ENCODE measurements at places on chromosomes 1 and 21.

DNA sequence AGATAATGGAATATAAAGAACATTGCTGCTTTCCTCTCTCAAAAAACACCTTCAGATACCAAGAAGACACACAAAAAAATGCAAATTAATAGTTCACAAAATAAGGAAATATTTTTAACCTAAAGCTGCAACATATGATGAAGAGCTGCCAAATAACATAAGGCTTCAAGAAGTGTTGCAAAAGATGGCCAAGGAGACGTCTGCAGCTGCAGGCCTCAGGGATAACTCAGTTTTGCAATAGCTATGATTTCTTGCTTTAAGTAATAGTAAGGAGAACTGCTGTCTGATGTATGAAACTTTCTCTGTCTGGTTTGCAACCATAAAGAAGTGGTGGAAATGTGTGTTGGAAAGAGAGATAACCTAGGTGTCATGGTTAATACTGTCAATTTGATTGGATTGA, 1237.5 kb downstream of the MRPL39 start:
- no peak for DNase-seq

DNA sequence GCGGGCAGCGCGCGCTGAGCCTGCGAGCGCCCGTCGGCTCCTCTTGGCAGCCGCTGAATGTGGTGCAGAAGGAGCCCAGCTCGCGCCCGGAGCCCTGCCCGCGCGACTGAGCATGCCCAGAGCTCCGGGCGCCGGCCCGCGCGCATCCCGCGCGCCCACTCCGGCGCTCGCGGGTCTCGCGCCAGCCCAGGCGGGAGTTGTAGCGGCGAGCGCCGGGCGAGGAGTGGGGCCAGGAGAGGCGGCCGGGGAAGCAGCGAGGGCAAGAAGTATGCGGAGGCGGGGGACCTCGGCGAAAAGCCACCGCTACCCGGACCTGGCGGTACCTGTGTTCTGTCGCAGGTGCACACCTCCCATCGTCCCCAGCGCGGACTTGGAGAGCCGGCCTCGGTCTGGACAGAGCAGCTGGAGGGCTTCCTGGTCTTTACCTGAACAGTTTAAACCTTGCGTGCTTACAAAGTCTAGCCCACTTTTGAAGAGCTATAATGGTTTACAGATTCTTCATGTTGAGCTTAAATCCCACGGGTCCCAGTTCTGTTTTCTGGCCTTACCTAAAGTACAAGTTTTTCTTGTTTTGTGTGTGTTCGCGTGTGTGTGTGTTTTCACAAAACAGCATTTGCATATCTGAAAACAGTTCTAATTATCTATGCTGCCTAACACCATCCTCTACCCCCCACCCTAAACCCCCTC, at the start of gene DDAH1:
Gene DDAH1, minus strand, starts transcription at position 61 of the 687 bp plus-strand sequence. CDS start 114 bp downstream, outside the sequence.
- DNase-seq, result no peak

- DNase-seq, result no peak
Measured at GRCh38 chr1:245172026-245172425, 17.2 kb downstream of the KIF26B start.

DNA sequence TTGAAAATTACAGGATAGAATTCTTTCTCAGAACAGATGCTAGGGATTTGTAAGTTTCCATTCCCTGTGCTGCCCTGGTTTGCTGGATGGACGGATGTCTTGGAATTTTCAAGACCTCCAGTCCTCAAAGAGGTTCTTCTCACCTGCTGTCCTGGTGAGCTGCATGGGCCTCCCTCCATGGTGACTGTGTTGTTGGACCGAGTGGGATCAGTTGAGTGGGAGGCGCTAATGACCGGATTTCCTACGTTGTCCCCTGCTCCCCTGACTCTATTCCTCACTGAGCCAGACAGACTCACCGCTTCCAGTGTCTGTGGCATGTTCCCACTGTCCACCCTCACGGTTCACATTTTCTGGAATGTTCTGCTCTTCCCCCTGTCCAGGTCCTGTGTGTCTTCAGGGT, 229.8 kb downstream of the CAMTA1 start:
- DNase-seq, result no peak

- no peak for DNase-seq
Measured at GRCh38 chr21:17435565-17436543, 77.0 kb upstream of the CXADR start.

DNA sequence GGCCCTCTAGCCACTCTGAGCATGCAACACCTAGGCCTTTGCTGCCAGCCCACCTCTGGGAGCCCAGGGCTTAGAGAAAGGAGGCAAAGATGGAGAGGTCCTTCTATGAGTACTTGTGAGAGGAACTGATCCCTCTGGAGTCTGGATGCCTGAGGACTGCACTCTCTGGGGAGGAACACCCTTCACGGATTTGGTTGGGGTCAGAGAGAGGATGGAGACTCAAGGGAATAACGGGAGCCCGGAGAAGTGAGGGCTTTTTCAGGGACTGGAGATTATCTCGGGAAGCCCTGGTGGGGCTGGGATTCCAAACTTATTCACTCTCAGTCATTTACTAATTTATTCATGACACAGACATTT, 413 bp upstream of the C1orf232 start:
- DNase-seq, result no peak

DNA sequence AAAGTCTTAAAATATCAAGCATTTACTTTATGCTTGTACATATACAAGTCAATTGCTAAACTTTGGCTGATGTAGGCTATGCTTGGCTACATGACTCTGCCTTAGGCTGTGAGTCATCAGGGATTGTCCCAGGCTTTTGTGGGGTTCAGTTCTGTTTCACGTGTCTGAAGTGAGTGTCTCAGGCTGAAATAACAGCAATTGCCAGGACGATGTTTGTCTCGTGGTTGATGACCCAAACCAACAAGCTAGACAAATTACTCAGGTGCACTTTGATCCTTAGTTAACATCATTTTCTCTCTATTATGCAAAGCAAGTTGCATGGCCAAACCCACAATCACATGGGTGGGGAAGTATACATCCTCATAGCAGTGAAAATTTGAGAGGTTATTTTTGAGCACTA, 410.1 kb downstream of the BRINP3 start:
- no peak for DNase-seq

- DNase-seq, result no peak
Measured at GRCh38 chr1:157505481-157506272, 46.6 kb downstream of the FCRL5 start.

DNA sequence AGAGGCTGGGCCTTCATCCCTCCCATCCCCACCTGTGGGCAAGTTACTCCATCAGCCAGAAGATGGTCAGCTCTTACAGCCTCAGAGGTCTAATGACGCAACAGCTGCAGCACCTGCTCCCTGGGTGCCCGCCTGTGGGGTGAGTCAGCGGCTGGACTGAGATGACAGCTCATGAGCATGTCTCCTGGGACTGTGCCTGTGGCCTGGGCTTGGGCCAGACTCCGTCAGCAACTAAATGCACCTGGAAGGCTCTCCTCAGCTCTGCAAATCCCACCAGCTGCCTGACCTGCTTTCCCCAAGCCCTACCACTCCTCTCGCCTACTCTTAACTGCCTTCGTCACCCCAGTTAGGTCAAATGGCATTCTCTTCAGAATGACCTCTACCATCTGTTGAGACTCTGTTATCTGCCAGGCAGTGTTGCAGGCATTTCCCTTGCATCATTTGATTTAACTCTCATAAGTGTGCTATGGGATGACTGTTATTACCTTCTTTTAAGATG, 47.7 kb downstream of the ETS2 start:
- DNase-seq, result no peak

GRCh38 chr1:167663002-167663772, 33.2 kb downstream of the RCSD1 start:
- DNase-seq, result no peak

DNA sequence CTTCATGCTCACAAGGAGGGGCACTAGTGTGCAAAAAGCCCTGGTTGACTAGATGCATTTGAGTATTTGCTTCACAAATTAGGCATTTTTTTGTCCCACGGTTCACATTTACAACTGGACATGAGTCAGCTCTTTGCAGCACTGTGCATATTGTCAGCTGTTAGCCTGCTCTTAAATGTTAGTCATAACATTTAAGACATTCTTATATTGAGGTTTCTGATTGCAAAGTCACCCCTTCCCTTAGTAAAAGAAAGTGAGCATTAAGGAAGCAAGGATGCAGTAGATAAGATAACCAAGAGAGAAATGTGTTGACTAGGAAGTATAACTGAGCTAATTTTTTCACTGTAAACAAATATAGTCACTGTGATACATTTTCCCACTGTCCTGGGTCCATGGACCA, 132.6 kb upstream of the CTTNBP2NL start:
- DNase-seq, result no peak

DNA sequence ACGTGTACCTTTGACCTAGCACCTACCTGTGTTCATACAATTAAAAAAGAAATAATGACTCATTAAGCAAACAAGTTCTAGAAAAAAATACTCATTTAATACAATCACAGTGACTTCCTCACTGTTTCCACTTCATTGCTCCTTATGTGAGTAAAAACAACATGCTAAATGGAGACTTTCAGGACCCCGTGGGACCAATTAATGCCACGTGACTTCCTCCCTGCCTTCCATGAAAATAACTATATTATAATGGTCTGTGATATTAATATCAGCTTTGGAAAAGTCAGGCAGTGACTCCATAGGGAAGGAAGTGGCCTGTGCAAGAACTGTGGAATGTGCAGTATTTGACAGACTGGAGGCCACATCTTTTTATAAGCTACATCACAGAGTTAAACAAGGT, 337.8 kb downstream of the HLX start:
- no peak for DNase-seq

- DNase-seq, result no peak
Measured at GRCh38 chr1:231040800-231041718, 1.0 kb upstream of the FAM89A start.

GRCh38 chr21:42614811-42615351, 38.5 kb upstream of the PDE9A start:
- no peak for DNase-seq

- no peak for DNase-seq
Measured at GRCh38 chr1:20184481-20184900, 1.4 kb upstream of the UBXN10 start.

DNA sequence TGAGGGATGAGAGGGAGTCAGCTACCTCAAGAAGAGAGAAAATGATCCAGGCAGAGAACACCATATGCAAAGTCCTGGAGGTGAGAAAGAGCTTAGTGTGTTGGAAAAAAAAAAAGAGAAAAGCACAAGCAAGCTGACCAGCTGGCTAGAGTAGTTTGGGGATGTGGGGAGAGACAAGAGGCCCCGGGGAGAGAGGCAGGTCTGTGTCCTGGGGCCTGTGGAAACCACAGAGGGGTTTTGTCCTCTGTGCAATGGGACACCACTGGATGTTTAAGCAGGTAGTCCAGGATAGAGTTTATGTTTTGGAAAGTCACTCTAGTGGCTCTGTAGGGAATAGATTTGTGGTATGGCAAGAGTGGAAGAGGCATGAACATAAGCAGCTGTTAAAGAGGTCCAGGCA, 14.4 kb upstream of the CHI3L1 start:
- no peak for DNase-seq

GRCh38 chr1:17598251-17598650, 58.8 kb downstream of the ARHGEF10L start:
- DNase-seq, result no peak

GRCh38 chr1:165129568-165130164, 226.8 kb downstream of the LMX1A start:
- DNase-seq, result no peak

- no peak for DNase-seq
Measured at GRCh38 chr1:167198518-167199133, 22.1 kb upstream of the POU2F1 start.

DNA sequence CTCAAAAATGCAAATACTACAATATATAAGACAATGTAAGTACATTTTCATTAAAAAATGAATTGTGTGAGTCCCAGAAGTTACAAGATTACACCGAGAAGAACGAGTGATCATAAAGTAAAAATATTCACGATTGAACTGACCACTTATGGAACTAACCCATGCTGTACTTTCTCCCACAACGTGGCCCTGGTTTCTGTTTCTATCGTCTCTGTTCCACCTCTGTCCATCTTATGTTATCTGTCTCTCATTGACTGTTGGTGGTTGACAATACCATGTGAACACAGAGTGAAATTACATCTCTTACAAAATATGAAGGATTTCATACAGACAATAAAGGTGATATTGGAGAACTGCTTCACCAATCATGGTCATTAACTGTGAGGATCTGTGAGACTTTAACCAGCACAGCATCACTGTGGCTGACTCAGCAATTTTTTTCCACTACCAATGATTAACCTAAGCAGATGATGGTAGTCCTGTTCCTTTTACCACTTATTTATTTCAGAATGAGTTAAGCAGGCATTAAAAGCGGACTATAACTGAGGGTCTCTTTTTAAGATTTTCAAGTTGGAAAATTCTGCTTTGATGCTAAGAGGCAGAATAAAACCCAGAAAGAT, 165.1 kb downstream of the TGFB2 start:
- DNase-seq, result no peak

DNA sequence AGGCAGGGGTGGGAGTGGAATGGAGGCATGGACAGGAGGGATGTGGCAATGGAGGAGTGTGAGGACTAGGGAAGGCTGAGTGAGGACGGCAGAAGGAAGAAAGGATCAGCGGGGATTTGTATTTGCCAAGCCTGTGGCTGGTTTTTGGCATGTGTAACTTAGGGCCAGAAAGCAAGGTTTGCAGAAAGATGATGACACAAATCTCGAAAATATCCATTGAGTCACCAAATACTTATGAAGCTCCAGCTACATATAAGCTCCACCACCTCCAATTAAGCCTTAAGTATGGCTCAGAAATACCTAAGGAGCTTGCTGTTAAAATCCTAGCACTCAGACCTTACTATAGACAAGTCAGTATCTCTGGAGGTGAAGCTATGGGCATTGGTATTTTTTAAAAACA, 90.1 kb downstream of the OMA1 start:
- no peak for DNase-seq

DNA sequence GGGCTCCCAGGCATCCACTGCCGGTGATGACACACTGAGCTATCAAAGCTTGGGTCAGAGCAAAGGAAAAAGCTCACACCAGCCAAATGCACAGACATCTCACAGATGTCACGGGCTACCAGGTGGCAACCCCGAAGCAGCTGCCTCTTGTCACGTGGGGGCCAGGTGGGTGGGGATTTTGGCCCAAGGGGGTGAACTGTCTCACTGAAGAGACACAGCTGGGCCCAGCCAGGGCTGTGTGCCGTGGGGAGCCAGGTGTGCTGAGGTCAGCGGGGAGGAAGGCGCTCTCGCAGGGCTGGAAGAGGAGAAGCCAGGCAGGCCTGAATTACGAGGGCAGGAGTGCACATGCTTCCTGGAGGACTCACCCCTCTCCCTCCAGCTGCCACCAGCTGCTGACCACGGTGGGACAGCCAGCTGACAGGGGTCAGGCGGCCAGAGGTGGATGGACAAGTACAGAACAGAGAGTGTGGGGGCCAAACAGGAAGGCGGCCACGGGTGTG, 32.4 kb downstream of the KCNN3 start:
- DNase-seq, result no peak

DNA sequence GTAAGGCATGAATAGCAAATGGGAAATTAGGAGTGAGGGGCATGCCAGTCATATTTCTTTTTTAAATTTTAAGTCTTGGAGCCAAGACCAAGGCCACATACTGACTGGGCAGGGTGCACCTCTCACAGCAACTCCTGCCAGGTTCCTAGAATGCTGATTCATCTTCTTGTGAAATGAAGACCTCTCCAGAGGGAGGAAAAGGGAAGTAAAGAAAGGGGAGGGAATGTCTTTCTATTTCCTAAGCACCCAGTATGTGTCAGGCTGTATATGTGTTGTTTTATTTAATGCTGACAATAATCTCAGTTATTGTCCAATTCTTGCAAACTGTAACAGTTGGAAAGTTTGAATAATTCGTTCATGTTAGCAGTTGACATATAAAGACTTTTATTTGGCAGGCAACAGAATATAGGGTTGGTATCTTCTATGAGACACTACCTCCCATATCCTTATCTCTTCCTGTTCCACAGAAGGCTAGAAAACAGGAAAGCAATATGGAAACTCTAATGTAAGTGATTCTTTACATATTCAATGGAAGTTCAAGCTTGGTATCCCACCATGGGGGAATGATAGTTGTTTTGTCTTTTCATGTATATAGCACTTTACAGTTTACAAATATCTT, 259.1 kb upstream of the USP24 start:
- DNase-seq, result no peak
